ENCODE measurements at places on chromosomes 4 and X. TPM values are rescaled to one million over a fixed set of nuclear protein-coding genes. Genes with fewer than 3 reads are reported as not detected.

Gene AMOT
- 14.7 TPM for total RNA-seq

Gene ATP11C
- 19.6 TPM for total RNA-seq

Gene ERCC6L
- total RNA-seq: not detected

Gene ADGRL3
- 4.0 TPM for total RNA-seq

Gene ZNF711
- 1.8 TPM for total RNA-seq

Gene CXCL11
- not detected for total RNA-seq

Gene PDGFRA
- total RNA-seq: 91.5 TPM

DNA sequence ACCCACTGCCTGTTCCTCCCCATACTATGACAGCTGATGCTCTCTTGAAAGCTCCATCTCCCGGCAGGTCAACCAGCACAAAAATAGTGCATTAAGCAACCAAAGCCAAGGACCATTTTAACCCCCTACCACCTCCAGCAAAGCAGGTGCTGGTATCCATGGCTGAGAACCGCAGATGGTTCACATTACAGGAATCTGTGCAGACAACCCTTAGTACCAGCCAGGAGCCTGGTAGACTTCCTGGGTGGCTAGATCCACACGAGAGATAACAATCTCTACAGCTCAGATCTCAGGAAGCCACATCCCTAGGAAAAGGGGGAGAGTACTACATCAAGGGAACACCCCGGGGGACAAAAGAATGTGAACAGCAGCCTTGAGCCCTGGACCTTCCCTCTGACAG lies 248.0 kb downstream of the FGF13 start:
- no peak for DNase-seq
- H3K27me3 ChIP-seq: no peaks in the 10 kb centered on the region
- no peaks in the 10 kb centered on the region for H3K36me3 ChIP-seq
- no peak overlapping the region for H3K4me3 ChIP-seq

DNA sequence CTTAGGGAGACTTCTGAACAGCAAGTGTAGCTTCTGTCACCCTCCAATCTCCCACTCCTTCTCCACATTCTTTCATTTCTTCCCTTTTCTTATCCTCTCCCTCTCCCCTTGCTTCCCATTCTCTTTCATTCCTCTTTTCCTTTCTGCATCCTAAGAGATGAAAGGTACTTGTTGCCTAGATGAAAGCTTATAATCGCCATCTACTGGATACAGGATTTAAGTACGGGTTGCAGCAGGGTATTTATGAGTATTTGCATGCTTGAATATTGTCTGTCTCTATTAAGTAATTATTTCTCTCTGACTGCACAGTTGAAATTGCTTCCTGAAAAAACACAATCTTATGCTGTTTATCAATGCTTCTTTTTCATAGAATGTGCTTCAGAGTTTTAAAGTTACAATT lies 174.0 kb upstream of the TENT5D start:
- no peaks in the 10 kb centered on the region for H3K36me3 ChIP-seq
- no peak overlapping the region for H3K4me3 ChIP-seq
- no peaks in the 10 kb centered on the region for H3K4me1 ChIP-seq
- DNase-seq: no peak

- no peak for DNase-seq
- no peaks in the 10 kb centered on the region for H3K27me3 ChIP-seq
- no peaks in the 10 kb centered on the region for H3K4me1 ChIP-seq
Observed at GRCh38 chr4:13386405-13387107, 97.6 kb downstream of the RAB28 start.

DNA sequence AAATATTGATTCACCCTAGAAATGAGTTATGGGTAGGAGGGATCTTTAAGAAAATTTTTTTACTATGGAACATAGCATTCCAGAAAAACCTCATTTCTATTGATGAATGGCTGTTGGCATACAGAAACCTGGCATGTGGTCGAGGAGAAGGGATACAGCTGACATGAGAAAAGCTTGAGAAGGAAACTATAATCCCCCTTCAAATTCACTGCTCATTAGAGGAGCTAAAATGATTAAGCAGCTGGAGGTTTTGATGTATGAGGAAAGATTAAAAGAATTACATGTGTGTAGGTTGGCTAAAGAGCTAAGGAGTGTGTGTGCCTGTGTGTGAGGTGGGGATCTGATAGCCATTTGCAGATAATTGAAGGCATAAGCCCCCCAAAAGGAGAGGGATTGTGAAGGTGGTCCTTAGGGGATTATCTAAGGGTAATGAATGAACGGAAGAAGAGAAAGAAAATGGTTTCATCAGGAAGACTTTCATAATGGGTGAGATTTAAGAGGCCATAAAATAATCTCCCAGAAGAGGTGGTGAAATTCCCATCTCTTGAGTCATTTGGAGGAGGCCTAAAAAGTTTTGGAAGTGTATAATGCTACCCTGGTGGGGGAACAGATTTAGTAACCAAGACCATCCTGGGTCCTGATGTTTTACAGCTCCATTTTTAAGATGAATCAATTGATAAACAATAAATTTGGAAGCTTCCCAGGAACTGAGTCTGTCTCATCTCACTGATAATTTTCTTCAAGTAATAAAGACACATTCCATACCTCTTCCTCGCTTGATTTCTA lies 272.0 kb upstream of the HAND2 start:
- no peaks in the 10 kb centered on the region for H3K27me3 ChIP-seq
- H3K36me3 ChIP-seq: no peaks in the 10 kb centered on the region
- no peak for DNase-seq

GRCh38 chrX:113920661-113921060 lies 663.2 kb upstream of the HTR2C start:
- no peak overlapping the region for H3K27ac ChIP-seq
- H3K27me3 ChIP-seq: no peaks in the 10 kb centered on the region
- no peak overlapping the region for H3K4me3 ChIP-seq
- H3K36me3 ChIP-seq: no peaks in the 10 kb centered on the region
- no peaks in the 10 kb centered on the region for H3K4me1 ChIP-seq

DNA sequence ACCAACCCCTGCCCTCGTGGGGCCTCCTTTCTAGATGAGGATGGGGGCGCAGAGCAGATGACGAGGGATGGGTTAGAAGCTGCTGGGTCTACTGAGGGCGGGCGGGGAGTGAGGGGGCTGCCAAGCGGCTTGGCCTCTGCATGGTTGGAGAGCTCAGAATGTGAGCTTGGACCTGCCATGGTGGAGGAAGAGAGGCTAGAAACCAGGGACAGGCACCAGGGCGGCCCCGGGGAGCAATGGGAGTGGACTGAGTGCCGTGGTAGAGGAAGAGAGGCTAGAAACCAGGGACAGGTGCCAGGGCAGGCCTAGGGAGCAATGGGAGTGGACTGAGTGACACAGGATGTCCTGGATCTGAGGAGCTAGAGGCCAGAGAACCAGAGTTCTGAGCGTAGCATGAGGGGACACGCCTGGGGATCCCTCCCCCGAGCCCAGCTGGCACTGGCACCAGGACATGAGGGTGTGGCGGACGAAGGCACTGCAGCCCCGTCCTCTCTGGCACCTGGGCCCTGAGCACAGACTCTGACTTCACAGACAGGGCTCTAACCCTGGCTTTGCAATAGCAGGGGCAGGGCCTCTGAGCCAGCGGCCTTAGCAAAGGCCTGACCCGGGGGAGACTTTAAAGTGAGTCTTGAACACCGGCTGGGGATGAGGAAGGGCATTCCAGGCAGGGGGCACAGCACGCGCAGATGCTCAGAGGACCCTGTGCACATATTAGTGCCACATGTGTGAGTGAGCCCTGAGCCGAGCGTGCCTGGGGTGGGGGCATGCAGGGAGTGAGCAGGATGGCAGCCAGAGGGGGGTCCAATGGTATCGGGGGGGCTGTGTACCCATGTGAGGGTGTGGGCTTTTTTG lies 214.0 kb upstream of the PSAPL1 start:
- H3K4me3 ChIP-seq: no peak overlapping the region
- DNase-seq: peak; percentile 58
- H3K36me3 ChIP-seq: no peaks in the 10 kb centered on the region

- H3K4me3 ChIP-seq: no peak overlapping the region
- H3K4me1 ChIP-seq: peaks cover 24% of the 10 kb centered on the region
- H3K36me3 ChIP-seq: peaks cover 32% of the 10 kb centered on the region
- no peak overlapping the region for H3K27ac ChIP-seq
- H3K27me3 ChIP-seq: no peaks in the 10 kb centered on the region
Observed at GRCh38 chr4:8225706-8226443, 26.8 kb downstream of the SH3TC1 start.

DNA sequence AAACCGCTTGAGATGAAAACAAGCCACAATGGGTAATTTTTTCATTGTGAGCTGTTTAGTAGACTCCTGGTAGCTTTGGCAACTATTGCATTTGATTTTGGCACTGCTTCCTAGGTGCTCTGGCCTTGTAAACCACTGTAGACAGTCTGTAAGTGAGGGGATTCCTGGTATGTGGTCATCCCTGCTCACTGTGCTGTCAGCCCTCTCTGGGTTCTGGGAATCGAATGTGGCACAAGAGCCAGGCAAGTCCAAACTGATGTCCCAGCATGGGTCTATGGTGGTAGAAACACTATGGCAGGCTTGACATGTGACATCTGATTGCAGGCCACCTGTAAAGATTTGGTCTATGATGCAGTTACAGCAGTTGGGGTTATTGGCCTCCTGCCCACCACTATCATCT lies 2.5 kb downstream of the USP51 start:
- H3K36me3 ChIP-seq: no peaks in the 10 kb centered on the region
- H3K4me1 ChIP-seq: no peaks in the 10 kb centered on the region
- no peak overlapping the region for H3K4me3 ChIP-seq
- H3K27ac ChIP-seq: no peak overlapping the region
- DNase-seq: no peak
- H3K27me3 ChIP-seq: no peaks in the 10 kb centered on the region

DNA sequence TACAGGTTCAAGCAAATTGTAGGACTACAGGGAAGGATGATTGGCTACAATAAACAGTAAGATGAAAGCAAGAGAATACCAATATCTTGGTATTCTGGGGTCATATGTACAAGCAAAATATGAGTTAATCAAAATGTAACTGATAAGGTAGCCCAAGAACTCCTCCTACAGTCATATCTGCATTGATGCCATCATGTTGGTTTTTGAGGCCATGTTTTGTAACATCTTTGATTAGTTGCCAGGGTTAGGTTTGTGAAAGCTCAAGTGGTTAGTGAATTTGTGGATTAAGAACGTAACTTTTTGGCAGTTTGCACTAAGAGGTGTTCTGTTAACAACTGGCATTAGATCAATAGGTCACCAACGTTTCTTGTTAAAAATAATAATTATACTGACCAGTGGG lies 59.6 kb downstream of the USP9X start:
- no peak for DNase-seq
- no peak overlapping the region for H3K4me3 ChIP-seq
- H3K4me1 ChIP-seq: no peaks in the 10 kb centered on the region
- peaks cover 53% of the 10 kb centered on the region for H3K36me3 ChIP-seq

DNA sequence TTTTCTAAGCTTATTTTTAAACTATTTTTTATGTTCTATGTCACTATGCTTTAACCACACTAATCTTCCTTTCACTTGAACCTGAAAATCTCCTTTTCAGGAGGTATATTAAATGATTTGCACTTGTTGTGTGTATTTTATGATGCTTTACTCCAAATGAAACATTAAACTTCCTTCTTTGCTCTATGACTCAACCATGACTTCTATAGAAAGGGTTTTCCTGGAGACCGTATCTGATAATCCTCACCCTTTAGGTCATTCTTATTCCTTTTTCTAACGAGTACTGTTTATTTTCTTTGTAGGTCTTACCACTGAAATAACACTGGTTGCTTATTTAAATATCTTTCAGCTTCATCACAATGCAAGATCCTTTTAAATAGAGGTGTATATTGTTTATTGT lies 1163.2 kb downstream of the PCDH18 start:
- DNase-seq: no peak
- no peak overlapping the region for H3K27ac ChIP-seq
- no peaks in the 10 kb centered on the region for H3K36me3 ChIP-seq
- H3K27me3 ChIP-seq: no peaks in the 10 kb centered on the region

GRCh38 chrX:85052636-85053343 lies 49.1 kb downstream of the APOOL start:
- H3K4me1 ChIP-seq: no peaks in the 10 kb centered on the region
- H3K36me3 ChIP-seq: no peaks in the 10 kb centered on the region
- DNase-seq: no peak
- no peak overlapping the region for H3K4me3 ChIP-seq

DNA sequence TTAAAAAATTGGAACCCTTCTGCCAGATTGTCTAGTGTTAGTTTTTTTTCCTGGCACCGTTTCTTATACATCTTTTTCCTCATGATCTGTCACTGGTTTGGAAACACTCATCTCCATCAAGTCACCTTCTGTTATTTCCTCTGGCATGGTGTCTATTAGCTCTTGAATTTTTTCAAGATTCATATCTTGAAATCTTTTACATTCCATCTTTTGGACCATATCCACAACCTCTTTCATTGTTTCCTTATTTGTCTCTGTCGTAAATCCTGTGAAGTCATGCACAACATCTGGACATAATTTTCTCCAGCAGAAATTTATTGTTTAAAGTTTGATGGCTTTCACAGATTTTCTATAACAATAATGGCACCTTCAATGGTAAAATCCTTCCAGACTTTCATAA lies 10.2 kb upstream of the TMEM185A start:
- H3K4me3 ChIP-seq: no peak overlapping the region
- no peaks in the 10 kb centered on the region for H3K27me3 ChIP-seq
- H3K36me3 ChIP-seq: no peaks in the 10 kb centered on the region
- no peak overlapping the region for H3K27ac ChIP-seq
- no peak for DNase-seq

GRCh38 chrX:21990832-21991231 lies 41.3 kb upstream of the PHEX start:
- no peak for DNase-seq
- H3K27me3 ChIP-seq: no peaks in the 10 kb centered on the region
- no peak overlapping the region for H3K27ac ChIP-seq
- H3K36me3 ChIP-seq: no peaks in the 10 kb centered on the region
- no peak overlapping the region for H3K4me3 ChIP-seq
- no peaks in the 10 kb centered on the region for H3K4me1 ChIP-seq

- H3K27ac ChIP-seq: peak overlapping the region; percentile 100
- DNase-seq: peak; percentile 86
- H3K27me3 ChIP-seq: no peaks in the 10 kb centered on the region
- H3K4me1 ChIP-seq: peaks cover 18% of the 10 kb centered on the region
- H3K36me3 ChIP-seq: no peaks in the 10 kb centered on the region
Observed at GRCh38 chr4:40055863-40056715, 561 bp upstream of the N4BP2 start.

DNA sequence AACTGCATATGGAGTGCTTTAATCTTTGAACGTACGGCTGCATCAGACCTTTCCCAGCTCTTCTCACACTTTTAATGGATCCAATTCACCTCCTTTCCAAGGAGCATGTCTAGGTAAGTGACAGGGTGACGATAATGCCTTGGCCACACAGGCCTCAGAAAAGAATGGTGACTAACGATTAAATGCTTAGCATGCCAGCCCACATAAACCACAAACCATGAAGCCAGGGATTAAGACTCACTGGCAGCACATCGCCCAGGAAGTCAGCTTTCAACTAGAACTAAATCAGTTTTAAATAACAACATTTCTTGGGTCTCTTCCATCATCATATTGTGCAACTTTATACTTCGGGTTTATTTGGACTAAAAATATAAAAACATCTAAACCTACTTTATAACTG lies 28.7 kb downstream of the INPP4B start:
- H3K27ac ChIP-seq: peak overlapping the region; percentile 32
- H3K27me3 ChIP-seq: no peaks in the 10 kb centered on the region
- no peaks in the 10 kb centered on the region for H3K4me1 ChIP-seq
- no peak overlapping the region for H3K4me3 ChIP-seq

Data from upper lobe of right lung (tissue), 1 donor.